ENCODE measurements at places on chromosomes 11 and 22. TPM values are rescaled to one million over a fixed set of nuclear protein-coding genes. Genes with fewer than 3 reads are reported as not detected.

DNA sequence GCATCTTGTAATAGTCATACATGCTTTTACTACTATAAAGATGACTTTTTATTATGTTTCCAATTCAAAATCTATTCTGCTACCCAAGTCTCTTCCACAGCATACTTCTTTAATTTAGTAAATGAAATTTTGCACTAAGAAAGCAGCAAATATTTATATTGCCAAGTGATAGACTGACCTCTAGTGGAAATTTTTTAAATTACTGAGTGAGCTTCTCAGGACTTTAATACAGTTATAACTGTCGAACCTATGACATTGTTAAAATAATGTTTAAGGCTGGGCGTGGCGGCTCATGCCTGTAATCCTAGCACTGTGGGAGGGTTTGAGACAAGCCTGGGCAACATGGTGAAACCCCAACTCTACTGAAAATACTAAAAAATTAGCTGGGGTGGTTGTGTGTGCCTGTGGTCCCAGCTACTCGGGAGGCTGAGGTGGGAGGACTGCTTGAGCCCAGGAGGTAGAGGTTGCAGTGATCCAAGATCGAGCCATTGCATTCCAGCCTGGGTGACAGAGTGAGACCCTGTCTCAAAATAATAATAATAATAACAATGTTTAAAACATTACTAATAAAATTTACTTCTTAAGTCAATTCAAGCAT lies 27.3 kb downstream of the STK33 start:
- no peaks in the 10 kb centered on the region for H3K27me3 ChIP-seq
- no peak for DNase-seq
- no peak overlapping the region for H3K4me3 ChIP-seq
- no peaks in the 10 kb centered on the region for H3K36me3 ChIP-seq

- DNase-seq, result no peak
- peak overlapping the region; percentile 88 for H3K4me3 ChIP-seq
- H3K27me3 ChIP-seq, result no peaks in the 10 kb centered on the region
- no peaks in the 10 kb centered on the region for H3K36me3 ChIP-seq
Observed at GRCh38 chr11:19777039-19777376, 64.4 kb downstream of the NAV2 start.

DNA sequence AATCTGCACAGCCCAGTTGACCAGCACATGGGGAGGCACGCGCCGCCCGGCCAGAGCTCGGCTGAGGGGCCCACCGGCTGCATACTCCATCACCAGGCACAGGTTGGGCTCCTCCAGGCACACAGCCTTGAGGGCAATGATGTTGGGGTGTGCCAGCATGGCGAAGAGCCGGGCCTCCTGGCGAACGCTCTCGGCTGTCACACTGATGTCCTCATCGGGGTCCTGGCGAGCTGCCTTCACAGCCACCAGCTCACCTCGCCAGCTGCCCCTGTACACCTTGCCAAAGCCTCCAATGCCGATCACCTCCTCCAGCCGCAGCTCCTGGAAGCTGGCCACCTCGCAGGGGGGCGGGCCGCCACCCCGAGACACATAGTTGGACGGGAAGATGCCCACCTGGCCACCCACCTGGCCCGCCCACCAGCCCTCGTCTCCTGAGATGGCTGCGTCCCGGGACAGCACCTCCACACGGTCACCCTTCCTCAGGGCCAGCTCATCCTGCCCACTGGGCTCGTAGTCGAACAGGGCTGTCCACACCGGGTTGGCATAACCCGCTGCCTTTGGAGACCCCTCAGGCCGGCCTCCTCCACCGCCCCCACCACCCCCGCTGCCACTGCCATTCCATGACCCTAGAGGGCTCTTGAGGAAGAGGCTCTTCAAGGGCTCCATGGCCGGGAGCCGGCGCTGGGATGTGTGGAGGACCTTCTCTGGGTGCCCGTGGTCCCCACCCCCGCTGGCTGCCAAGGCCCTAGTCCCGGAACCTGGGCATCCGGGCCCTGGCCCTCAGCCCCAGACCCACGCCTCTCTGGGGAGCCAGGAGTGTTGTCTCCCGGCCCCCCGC lies 711 bp downstream of the MAP3K11 start:
- no peaks in the 10 kb centered on the region for H3K4me1 ChIP-seq
- peak overlapping the region; percentile 43 for H3K27ac ChIP-seq
- no peaks in the 10 kb centered on the region for H3K27me3 ChIP-seq
- peak overlapping the region; percentile 63 for H3K4me3 ChIP-seq
- DNase-seq, result no peak
- peaks cover 11% of the 10 kb centered on the region for H3K36me3 ChIP-seq

The MMP27 gene
- not detected for polyA plus RNA-seq

GRCh38 chr22:30079952-30080533 lies at the start of gene HORMAD2:
HORMAD2 (plus strand) TSS chr22:30080464; CDS start chr22:30093953, 13,489 bp downstream.
- H3K4me1 ChIP-seq, result no peaks in the 10 kb centered on the region
- no peaks in the 10 kb centered on the region for H3K27me3 ChIP-seq
- no peak within 1 kb of the TSS for H3K27ac ChIP-seq
- DNase-seq, result peak; percentile 92
- no peaks in the 10 kb centered on the region for H3K36me3 ChIP-seq
- H3K4me3 ChIP-seq, result no peak within 1 kb of the TSS

The TMEM45B gene
- 0.08 TPM for polyA plus RNA-seq

The OR5AL1 gene
- polyA plus RNA-seq, result not detected

The FDXACB1 gene
- polyA plus RNA-seq, result 0.85 TPM
